ENCODE measurements at places on chromosomes 3 and 15.
A peak's percentile ranks its signal among the peaks of the same experiment; 100 is the strongest.

GRCh38 chr3:173249457-173249856 lies 108.4 kb upstream of the SPATA16 start:
- DNase-seq, result no peak

GRCh38 chr3:89577637-89578530 lies 470.5 kb downstream of the EPHA3 start:
- no peak for DNase-seq

DNA sequence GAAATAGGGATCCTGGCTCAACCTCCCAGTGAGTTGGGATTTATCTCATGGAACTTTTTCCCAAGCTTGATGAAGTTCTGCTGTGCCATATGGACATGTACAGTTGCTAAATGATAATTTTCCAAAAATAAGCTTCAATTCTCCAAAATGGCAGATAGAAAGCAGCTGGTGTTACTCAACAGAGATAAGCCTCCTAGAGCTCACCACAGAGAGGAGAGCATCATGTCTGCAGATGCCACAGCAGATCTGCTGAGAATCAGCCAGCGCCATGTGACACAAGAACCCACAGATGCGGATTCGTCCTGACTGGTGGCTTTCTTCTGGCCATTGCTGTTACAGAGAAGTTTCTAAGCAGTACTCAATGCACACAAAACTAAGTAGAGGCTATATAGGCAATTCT lies 50.6 kb downstream of the AGTR1 start:
- DNase-seq, result no peak

GRCh38 chr3:135226057-135226456 lies 431.0 kb downstream of the EPHB1 start:
- no peak for DNase-seq

DNA sequence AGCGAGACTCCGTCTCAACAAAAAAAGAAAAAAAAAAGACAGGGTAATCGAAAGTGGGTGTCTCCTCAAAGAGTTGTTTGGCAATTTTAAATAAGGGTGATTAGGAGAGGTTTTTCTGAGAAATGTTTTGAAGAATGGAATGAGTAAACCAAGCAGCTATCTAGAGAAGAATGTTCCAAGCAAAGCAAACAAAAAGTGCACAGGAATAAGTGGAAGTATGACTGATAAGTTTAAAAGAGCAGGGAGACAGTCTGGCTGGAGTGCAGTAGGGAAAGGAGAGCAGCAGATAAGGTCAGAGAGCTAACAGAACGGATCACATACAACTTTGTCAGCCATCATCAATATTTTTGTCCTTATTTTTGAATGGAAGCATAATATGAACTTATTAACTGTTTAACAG lies 853.5 kb downstream of the TUSC7 start:
- DNase-seq, result no peak

DNA sequence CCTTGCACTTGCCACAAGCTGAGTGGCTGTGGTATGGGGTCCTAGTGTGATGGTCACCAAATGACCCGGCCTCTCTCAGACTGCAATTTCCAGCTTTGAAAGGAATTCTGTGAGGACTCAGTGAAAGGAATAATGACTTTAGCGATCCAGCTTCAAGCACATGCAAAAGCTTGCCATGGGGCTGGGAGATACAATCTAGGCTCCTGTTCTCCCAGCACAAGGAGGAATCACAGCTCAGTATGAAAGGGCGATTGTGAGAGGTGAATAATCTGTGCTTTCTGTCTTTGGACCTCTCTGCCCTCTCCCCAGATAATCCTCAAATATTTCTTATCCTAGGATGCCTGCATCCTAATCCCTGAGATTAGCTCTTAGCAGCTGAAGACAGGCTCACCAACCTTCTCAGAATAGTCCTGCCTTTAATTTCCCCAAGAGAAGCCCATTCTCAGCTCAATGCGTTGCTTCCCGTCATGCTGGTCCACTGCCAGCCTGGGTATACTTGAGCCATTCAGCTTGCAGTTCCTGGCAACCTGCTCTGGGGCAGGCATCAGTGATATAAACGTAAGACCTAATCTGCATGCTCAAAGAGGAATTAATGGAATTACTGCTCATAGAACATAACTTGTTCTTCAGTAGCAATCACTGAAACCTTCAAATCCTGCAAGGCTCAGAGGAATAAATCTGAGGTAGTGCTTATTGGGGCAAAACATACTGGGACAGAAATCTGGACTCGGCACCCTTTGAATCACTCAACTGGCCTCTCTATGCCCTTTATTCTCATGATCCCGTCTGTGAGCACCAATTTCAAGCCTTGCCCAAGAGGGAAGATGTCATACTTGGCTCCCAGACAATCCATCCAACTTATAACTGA lies 15.1 kb downstream of the TLNRD1 start:
- peak; percentile 90 for DNase-seq

DNA sequence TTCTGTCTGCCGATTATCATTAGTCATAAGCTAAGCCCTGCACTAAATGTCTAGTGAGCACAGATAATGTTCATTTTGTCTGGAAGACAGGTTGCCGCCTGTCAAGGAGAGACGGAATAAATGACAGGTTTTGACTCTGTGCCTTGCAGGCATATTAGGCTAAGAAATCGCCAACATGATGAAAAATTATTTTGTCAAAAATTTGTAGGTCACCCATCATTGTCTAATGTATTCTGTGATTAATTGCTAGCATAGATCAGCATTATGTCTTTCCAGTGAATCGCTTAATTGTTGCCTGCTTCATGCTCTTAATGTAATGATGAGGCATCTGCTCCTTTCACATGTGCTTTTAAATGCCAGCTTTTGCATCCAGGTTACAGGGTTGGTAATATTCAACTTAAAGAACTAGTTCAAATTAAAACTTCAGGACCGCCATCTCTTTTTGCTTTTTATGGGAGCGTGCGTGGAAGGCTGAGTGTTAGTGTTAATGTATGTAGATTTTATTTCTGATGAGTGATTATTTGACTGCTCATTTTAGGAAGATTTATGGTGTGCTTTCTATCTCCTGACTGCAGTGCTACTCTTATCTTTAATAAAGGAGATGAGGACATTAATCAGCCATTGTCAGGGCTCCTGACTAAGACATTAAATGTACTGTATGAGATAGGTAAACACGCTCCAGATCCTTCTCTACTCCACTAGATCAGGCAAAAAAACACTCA lies 120.8 kb upstream of the MEIS2 start:
- DNase-seq, result no peak

DNA sequence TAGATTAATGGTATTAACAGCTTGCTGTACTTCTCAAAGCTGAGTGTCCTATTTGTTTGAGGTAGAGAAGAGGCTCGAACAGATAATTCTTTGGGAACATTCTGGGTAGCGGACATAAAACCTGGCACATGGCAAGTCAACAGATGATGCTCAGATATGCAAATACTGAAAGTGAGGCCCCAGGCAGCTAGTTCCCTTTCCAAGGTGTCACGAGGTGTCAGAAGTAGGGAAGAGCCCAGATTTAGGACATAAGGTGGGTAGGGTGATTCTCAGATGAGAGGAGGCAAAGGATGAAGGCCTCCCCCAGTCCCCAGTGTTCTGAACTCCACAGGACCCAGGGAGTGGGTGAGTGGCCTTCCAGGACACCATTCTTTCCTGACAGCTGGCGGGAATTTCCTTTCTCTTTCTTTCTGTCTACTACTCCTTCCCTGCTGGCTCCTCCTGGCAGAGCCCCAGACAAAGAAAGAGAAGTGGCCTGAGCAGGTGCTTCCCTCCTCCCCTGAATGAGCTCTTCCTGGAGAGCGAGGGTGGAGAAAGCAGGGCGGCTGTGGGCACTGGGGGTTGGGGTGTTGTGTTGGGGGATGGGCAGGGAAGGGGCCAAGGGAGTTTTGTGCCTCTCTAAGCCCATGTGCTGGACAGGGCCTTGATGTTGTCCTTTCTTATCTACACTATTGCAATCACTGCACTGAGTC lies 87.5 kb downstream of the CORO2B start:
- DNase-seq, result no peak
